Heart right ventricle (tissue), 16 donors: ENCODE measurements at places on chromosomes 6 and 20. TPM values are rescaled to one million over a fixed set of nuclear protein-coding genes. Genes with fewer than 3 reads are reported as not detected.

DNA sequence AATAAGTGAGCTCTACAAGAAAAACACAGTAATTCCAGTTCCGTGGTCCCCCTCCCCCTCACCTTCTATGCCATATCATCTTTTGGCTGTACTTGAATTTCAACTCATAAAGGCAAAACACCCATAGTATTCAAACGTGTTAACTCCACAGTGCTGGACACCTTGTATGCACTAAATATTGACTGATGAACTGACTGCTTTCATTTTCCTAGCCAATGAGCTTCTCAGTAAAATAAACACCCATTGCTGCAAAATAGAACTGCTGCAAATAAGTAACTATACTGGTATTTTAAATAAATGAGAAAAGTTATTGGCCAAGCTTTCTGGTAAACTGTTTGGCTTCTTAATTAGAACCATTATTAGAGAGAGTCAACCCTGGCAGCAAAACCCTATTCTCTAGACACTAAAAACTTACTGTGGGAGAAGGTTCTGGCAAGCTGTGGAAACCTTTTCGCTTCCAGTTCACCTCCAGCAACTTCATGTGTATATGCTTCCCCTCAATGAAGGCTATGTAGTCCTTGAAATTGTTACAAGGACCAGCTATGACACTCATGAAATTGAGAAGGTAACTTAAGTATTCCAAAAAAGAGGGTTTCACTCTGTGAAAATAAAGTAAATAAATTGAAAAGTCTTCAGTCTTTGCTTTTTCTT, 86.0 kb downstream of the MBOAT1 start:
- no peak for DNase-seq

- DNase-seq, result no peak
These were observed 139.8 kb downstream of the DTNBP1 start for GRCh38 chr6:15522856-15523529.

DNA sequence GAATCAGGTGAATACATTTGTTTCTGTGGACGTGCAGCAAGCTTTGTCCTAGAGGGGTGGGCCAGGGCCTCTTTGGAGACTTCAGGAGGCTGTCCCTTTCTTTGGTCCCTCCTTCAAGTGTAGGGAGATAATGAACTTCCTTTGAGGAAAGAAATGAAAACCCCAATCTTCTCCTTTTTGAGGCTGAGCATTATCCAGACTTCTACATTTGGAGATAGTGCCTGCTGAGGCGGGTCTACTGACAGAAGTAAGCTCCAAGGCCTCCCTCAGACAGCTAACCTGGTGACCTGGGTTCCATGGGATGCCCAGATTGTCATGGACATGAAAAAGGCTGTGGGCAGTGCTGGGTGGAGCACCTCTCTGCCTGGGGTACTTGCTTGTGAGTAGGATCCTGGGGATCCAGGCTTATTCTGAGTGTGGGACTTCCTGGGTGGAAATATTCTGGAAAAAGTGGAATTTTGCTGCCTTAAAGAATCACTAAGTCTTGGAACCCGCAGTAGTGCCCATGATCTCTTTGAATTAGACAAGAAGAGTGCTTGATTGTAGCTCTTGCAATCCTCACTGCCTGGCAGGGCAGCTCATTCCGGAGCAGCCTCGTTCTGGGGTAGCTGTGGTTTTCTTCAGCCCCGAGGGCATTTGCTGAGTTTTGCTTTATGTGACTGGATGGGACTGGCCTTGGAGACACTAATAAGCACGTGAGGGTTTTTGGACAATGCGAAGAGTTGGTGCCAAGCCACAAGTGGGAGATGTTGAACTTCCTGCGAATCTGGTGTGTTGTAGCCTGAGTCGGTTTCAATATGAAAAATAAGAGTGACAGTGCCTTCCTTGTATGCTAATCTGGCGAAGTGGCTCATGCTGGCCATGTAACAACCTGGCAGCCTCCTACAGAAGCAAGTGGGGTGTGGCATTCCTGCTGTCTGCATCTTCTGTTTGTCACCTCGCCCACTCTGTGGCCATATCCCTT, 28.1 kb downstream of the SNRNP48 start:
- DNase-seq, result no peak

Gene COL11A2
- 0.52 TPM for total RNA-seq
